ENCODE measurements at places on chromosomes 4 and X.
A peak's percentile ranks its signal among the peaks of the same experiment; 100 is the strongest.

GRCh38 chr4:123599061-123599919 is 202.7 kb downstream of the SPRY1 start:
- DNase-seq = no peak

DNA sequence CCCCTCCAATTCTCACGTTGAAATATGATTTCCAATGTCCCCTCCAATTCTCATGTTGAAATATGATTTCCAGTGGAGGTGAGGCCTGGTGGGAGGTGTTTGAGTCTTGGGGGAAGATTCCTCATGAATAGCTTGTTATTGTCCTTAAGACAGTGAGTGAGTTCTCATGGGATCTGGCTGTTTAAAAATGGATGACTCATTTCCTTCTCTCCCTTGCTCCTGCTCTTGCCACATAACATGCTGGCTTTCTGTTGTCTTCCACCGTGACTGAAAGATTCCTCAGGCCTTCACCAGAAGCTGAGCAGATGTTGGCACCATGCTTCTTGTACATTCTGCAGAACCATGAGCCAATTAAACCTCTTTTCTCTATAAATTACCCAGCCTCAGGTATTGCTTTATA is 346.8 kb upstream of the TECRL start:
- no peak for DNase-seq

DNA sequence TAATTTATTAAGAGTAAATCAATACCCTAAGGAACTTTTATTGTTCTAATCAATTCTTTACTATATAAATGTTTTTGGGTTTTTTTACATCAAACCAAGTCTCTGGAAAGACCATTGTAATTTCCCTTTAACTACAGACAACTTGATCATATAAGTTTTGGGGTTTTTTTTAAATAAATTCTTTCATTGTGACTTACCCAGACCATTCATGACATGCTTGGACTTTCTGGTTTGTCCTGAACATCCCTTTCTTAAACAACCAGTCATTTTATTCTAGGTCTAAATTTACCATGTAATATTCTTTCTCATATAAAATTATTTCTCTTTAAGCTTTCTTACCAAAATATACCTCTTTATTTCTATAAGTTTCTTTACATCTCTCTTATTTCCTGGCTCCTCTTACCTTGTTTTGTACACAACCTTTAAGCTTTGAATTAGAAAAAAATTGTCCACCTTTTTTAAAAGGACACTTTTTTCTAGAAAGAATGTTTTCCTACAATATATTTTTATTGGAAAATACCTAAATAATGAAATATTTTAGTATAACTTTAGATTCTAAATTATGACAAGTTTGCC is 8.4 kb downstream of the CNGA1 start:
- peak; percentile 34 for DNase-seq

DNA sequence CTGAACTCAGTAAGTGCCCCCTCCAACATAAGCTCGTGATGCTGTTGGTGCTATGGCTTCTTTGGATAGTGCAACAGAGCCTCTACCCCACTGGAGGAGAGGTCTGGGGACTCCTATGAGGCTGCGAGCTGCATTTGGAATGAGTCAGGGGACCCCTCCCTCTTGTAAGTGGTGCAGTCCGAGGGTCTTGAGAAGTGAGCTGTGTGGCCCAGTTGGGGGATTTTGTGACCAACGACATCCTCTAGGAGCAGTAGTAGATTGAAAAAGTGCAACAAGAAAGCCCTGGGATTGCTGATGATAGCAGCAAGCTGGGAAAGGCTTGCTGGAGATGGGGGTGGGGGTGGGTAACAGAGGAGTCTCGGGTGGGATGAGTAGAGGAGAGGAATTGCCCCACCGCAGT is 3.1 kb downstream of the FRMPD3 start:
- DNase-seq = no peak

GRCh38 chr4:123315617-123316016 is 81.0 kb upstream of the SPRY1 start:
- DNase-seq = no peak

DNA sequence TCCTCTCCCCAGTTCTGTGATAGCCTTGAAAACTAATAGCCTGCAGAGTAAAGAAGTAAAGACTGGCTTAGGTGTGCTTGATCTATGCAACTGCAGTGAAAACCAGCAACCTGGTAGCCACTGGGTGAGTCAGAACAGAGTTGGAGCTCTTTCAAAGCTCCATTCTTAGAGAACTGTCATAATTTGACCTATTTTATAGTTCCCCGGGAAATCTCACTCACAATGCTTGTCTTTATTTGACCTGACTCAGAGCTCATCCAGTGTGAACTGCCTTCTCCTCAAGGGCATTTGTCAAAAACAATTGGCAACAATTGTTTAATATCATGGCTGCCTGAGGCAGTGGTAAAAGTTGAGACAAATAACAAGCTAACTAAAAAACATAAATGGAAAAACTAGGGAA is 213.0 kb upstream of the NHS start:
- DNase-seq = no peak

Measured in HAP-1 (cell line).